ENCODE measurements at places on chromosomes 5 and 9.

- no peak for DNase-seq
Measured at GRCh38 chr5:22938362-22938761, 85.2 kb upstream of the CDH12 start.

GRCh38 chr5:135329066-135329912 lies 69.7 kb downstream of the MACROH2A1 start:
- no peak for DNase-seq

DNA sequence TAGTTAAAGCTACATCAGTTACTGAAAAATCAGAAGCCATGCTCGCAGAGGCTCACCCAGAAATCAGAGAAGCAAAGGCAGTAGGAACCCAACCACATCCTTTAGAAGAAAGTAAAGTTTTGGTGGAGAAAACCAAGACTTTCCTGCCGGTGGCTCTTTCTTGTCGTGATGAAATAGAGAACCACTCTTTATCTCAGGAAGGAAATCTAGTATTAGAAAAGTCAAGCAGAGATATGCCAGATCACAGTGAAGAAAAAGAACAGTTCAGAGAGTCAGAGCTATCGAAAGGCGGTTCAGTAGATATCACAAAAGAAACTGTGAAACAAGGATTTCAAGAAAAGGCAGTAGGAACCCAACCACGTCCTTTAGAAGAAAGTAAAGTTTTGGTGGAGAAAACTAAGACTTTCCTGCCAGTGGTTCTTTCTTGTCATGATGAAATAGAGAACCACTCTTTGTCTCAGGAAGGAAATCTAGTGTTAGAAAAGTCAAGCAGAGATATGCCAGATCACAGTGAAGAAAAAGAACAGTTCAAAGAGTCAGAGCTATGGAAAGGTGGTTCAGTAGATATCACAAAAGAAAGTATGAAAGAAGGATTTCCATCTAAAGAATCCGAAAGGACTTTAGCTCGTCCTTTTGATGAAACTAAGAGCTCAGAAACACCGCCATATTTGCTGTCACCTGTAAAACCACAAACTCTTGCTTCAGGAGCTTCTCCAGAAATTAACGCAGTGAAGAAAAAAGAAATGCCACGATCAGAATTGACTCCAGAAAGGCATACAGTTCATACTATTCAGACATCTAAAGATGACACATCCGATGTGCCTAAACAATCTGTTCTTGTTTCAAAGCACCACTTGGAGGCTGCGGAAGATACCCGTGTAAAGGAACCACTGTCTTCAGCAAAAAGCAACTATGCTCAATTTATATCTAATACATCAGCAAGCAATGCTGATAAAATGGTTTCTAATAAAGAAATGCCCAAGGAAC lies 47.2 kb downstream of the CMYA5 start:
- no peak for DNase-seq

DNA sequence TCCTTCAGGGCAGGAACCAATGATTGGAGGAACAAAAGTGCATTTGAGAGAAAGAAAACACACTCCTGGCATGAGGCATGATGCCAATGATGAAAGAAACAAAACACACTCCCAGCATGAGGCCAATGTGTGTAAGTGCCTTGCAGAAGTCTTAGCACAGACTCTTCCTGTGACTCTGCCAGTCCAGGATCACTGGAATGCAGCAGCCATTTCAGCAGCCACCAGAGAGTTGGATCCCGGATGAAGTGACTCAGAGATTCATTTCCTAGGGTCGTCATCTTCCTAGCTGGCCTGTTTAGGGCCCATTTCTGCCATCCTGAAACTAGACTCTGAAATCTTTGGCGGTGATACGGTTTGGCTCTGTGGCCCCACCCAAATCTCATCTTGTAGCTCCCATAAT lies 212.5 kb downstream of the CFAP90 start:
- no peak for DNase-seq

- no peak for DNase-seq
Measured at GRCh38 chr9:125241863-125242739, 958 bp upstream of the HSPA5 start.

DNA sequence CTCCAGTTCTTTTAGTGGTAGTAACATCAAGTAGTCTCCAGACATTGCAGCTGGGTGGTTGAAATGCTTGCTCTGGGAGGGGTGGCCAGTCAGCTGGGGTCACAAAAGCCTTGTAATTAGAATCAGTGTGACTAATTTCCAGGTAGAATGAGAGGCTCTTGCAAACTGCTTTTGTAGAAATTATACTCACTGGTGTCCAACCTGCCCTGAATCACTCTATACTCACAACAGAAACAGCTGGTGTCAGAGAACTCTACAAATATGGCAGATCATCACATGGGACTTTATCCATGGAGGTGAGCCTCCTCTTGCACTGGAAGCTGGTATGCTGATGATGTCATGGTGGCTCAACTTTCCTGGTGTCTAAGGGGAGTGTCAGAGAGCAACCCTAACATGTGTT lies 71.3 kb downstream of the SH3TC2 start:
- DNase-seq = no peak

- DNase-seq = no peak
Measured at GRCh38 chr9:112971415-112971814, 40.6 kb downstream of the ZNF883 start.

DNA sequence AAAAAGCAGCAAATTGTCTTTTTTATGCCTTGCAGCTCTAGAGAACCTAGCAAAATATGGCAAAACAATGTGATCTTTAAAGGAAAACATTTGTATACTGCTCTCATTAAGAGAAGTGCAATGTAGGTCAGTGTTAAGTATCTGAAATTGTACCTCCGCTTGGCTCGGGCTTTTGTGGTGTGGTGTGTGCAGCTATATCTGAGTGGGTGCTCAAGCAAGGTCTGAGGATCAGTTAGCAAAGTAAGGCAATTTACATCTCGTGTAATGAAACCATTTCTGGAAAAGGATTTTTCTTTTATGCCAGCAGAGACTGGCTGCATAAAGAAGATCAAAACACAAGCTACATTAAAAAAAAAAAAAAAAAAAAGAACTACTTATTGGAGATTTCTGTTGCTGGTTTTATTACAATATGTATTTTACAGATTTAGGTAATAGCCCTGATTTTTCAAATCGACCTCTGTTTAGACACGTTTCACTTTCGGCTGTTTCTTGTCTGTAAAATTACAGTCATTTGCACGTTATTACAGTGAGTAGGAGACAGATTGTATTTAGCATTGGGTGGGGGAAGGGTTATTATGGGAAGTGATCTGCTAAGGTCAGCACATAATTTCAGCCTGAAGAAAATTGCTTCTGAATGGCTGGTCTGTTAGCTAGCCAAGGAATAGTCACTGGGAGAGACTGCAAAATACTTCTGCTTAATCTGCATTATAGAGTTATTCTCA lies 7.9 kb upstream of the ZNF608 start:
- no peak for DNase-seq

DNA sequence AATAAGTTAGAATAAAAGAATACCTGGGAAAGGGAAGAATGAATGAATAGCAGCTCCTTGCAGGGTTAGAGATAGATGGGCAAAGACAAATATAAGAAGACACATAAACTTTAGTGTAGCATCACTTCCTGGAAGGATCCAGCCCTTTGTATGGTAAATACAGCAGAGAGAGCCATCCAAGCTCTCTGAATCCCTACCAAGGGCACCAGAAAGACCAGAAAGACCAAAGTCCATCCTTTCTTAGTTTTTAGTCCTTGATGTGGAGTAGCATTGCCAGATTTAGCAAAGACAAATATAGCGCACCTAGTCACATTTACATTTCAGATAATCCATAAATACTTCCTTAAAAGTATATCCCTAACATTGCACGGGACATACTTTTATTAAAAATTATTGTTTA lies 56.1 kb upstream of the C9orf72 start:
- no peak for DNase-seq

GRCh38 chr5:32779754-32780415 lies 68.8 kb downstream of the NPR3 start:
- peak; percentile 35 for DNase-seq

DNA sequence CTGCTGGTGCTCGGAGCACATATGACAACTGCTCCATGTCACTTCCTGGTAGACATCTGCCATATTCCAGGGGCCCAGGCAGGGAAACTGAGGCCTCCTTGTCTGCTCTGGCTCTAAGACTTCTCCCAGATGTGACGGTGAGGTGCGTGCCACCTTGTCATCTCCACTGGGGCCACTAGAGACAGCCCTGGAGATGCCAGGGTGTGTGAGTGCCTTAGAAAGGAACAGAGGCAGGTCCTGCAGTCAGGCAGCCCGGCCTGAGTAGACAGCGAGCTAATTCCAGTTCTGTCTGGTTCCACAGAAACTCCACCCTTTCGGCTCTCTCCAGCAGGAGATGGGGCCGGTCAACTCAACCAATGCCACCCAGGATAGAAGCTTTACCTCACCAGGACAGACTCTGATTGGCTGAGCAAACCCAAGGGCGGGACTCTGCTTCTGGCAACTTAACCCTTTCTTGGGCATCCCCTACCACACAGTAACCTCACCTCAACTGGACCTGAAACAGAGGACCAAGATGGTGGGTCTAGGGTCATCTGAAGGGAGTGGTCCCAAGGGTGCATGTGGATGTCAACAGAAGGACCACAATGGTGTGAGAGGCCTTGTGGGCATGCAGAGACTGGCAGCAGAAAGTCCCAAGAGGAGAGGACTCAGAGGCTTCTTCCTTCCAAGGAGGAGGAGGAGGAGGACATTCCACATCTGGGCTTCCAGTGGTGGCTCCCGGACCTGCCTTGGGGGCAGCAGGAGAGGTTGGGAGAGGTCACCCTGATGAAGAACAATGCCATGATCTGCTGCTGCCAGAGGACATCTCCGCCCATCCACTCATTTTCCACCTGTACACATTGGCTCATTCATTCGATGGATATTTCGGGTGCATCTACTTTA lies 77.7 kb downstream of the RGS3 start:
- peak; percentile 86 for DNase-seq

DNA sequence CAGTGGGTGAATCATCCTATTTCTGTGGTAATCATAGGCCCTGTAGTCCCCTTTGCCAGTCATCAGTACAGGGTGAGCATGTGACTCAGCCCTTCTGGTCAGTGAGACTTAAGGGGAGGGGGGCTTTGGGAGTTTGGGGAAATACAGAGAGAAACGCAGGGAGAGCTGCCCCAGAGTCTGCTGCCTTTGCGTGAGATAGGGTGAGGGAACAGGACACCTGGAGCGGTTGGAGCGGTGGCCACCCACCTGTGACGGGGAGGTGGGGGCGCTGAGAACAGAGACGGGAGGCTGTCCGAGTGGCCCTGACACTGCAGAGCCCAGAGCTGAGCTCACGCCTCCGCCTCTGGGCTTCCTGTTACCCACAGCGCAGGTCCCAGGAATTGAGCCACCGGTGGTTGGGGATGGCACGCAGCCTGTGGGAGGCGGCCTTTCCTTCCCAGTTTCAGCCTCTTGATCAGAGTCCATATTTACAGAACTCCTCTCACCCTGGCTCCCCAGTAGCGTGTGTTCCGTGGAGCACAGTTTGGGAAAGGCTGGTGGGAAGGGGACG lies 92.0 kb upstream of the ERCC6L2 start:
- peak; percentile 96 for DNase-seq

GRCh38 chr9:135990468-135991429 lies 29.6 kb upstream of the UBAC1 start:
- DNase-seq = no peak

GRCh38 chr5:143390941-143391340 lies 12.5 kb downstream of the NR3C1 start:
- no peak for DNase-seq

- DNase-seq = no peak
Measured at GRCh38 chr9:26863074-26863473, 29.5 kb downstream of the CAAP1 start.

- DNase-seq = no peak
Measured at GRCh38 chr5:29023541-29023940, 1985.2 kb upstream of the CDH9 start.

DNA sequence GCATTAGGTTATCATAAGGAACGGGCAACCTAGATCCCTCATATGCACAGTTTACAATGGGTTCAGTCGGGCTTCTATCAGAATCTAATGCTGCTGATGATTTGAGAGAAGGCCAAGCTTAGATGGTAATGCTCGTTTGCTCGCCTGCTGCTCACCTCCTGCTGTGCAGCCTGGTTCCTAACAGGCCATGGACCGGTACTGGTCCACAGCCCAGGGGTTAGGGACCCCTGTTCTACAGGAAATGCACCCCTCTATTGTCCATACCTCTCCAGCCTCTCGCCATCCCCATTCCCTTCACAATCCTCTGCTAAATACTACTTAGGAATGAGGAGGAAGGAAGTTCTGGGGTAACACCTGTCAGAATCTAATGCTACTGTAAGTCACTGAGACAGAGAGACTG lies 75.1 kb downstream of the OXCT1 start:
- DNase-seq = no peak

DNA sequence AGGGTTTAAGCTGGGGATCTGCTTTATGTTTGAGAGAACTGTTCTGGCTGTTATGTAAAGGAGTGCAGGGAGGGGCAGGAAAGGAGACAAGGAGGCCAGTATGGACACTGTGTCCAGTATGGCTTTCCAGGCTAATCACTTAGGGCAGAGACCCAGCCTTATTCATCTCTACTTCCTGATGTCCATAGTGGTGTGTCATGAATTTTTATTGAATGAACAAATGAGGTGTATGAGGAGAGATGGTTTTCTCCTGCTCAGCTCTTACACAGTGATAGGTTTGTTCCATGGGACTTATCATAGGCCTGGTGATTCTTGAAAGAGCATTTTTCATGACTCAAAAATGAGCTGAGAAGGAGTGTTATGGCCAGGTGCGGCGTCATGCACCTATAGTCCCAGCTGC lies 20.5 kb upstream of the FGFR4 start:
- no peak for DNase-seq

DNA sequence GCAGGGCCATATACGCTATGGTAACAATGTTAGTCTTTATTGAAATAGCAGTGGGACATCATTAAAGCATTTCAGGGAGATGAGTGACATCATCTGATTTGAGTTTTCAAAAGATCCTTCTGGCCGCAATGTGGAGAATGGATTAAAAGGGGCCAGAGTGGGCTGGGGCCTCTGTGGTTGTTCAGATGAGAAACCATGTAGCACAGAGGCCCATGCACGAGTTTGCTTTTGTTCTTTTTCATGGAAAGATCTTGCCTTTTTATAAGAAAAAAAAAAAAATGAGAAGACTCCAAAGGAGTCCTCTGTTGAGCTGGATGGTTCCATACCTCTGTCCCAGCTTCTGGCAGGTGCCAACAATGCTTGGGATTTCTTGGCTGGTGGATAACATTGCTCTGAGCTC lies 173.5 kb upstream of the SPRY4 start:
- DNase-seq = no peak

GRCh38 chr5:142281966-142282365 lies 42.9 kb downstream of the SPRY4 start:
- no peak for DNase-seq

DNA sequence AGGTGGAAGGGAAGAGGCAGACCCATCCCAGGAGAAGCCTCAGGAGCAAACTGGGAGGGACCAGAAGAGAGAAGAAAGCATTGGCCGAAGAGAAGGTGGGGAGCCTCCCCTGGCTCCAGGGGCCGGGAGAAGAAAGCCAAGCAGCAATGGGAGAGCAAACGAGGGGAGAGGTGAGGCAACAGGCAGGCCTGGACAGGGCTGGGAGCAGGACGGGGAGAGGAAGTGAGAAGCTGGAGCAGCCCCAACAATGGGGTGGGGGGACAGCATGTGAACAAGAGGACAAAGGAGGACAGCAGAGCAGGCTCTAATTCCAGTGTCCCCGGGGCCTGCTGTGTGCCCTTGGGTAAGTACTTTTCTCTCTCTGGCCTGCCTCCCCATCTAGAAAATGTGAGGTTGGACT lies 115.3 kb downstream of the PSD2 start:
- DNase-seq = no peak

All from osteoblast (primary cell).